ENCODE measurements at places on chromosomes 4 and X.
A peak's percentile ranks its signal among the peaks of the same experiment; 100 is the strongest.

- peak; percentile 58 for DNase-seq
Observed at GRCh38 chr4:155207534-155208257, 740 bp upstream of the NPY2R start.

GRCh38 chr4:65911720-65912119 lies 241.4 kb upstream of the EPHA5 start:
- DNase-seq = no peak

DNA sequence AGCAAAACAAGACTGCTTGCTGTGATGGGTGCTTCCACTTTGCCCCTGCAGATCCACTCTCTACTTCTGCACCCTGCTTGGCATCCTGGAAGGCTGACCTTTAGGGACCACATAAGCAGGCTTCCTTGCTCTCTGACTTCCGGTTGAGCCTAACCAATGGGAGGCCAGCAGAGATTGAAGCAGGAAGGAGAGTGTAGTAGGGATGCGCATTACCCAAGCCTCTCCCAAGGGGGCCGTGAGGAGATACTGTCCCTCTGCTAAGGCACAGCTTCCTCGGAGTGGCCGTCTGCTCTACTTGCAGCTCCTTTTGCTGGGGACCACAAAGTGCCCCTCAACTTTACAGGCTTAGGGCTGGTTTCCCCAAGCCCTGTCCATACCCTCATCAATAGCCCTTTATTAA lies 624.3 kb upstream of the TENM3 start:
- no peak for DNase-seq

- DNase-seq = no peak
Observed at GRCh38 chrX:153297376-153297775, 24.2 kb downstream of the PNMA6F start.

DNA sequence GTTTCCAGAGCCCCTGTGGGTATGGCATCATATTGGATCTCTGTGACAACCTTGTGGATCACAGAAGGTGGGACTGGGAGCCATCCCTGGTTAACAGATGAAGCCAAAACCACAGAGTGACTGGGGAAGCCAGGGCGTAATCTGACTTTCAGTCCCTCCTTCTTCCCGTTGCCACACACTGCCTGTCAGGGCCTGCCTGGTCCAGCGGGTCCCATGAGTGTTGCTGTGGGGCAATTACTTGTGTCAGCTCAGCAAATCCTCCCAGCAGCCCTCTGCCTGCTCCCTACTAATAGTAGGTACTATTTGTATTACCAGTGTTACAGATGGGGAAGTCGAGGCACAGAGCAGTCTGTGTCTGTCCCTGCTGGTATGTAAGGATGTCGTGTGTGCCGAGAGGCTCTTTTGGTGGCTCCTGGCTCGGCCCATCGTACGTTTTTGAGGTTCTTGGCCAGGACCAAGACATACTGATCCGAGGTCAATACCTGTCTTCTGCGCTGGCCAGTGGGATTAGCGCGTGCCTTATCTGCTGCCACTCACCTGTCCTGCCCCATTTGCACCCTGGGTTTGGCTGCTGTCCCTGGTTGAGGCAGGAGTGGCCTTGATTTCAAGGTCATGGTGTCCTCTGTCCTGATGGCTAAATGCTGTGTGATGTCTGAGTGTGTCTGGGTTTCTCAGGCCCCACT lies 5.7 kb downstream of the NSG1 start:
- no peak for DNase-seq

GRCh38 chr4:8188743-8189550 lies 10.1 kb upstream of the SH3TC1 start:
- DNase-seq = no peak

- no peak for DNase-seq
Observed at GRCh38 chrX:10109695-10110094, 47.1 kb upstream of the CLCN4 start.

DNA sequence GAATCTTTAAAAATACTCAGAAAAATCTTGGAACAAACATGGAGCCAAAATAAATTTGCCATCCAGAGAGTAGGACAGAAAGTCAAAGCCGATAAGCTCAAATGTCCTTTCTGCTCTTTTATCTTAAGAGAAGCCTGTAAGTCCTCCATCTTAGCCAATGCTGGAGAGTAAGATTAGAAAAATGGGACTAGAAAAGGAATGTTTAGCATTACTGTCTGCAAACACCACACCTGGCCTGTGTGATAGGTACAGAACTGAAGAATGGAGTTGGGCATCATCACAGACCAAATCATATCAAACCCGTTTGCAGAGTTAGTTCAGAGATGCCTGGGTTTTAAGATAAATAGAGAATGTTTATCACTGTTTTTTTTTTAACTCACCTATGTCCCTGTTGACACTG lies 10.5 kb upstream of the SLC39A8 start:
- DNase-seq = no peak

DNA sequence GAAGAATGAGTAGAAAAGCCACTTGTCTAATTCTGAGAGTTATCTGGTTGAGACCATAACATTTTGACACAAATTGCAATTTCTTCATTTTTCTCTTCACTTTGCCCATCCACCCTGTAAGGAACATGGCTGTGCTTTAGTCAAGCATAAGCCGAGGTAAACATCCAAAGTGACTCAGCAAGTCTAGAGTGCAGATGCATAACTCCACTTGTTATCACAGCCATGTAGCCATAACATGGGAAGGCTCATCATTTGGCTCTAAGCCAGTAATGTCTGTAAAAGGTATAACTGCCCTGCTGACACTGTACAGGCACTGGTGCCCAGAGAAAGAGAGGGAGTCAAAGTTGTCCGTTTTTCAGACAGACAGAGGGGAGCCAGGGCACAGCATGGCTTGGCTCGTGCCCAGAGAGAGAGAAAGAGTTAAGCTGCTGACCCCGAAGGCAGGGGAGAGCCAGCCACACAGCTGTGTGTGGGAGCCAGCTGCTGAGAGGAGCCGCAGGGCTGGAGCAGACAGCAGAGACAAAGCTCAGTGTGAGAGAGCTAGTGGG lies 76.9 kb upstream of the EXOC1L start:
- no peak for DNase-seq

GRCh38 chr4:177246641-177247584 lies 62.8 kb upstream of the NEIL3 start:
- no peak for DNase-seq

DNA sequence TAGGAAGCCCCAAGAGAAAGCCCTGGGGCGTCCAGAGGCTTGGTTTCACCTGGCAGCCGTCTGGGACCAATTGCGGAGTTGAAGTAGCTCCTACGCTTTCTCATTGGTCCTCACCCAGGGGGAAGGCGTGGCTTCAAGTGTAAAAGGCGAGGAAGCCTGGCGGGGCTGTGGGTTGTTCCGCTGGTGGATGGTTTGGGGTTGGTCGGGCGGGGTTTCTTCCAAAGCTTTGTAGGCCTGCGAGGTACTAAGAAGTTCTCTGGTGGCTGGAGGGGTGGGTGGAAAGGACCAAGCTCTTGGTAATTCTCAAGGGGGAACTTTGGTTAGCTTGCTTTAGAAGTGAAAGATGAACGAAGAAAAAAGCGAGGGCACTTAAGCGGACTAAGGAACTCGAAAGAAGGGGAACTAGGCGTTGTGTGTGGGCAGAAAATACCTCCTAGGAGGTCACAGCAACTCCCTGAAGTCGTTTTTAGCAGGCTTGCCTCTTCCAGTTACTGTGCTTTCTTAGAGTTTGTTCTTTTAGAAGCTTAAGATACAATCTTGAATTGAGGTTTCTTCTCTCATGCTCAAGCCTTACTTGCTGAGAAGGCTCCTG lies 36.6 kb downstream of the CCNG2 start:
- DNase-seq = no peak

DNA sequence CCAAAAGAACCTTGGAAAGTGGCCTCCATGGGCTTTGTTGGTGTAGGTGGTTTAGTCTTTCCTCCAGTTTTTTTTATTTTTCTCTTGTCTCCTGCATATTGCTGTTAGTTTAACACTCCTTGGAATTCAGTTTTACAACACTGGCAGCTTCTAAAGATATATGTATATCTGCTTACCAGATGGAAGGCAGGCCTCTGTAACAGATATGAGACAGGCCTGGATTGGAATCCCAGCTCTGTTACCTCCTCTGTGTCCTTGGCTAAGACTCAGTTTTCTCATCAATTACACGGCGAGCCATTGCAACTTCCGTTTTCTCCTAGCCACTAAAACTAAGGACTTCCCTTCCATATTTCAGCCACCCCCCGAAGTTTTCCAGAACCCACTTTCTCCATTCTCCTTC lies 133.4 kb upstream of the SMAD1 start:
- DNase-seq = no peak

DNA sequence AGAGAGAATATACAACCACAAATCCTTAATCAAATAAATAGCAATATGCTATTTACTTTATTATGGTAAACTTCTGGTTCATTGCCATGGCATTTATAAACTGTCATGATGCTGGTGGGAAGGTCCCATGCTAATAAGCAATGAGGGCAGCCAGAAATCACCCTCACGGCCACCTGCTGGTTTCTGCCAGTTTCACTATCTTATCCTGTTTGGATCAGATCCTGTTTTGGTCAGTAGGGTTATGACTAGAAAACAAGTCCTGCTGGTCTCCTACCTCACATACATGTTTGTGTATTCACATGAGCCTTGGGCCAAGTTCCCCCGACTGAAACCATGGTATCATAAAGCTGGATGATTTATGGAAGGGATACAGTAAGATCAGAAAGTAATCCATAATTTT lies 28.1 kb downstream of the XAGE5 start:
- DNase-seq = no peak
